Activated CD4-positive, alpha-beta T cell treated with anti-CD3 and anti-CD28 coated beads, Interleukin-2, Interleukin-6, amounts not matched to agents 100 ng/mL and 50 ng/mL, durations not matched to agents 16 hours and 8 hours (primary cell): ENCODE measurements at places on chromosomes 6 and 20.
A peak's percentile ranks its signal among the peaks of the same experiment; 100 is the strongest.

DNA sequence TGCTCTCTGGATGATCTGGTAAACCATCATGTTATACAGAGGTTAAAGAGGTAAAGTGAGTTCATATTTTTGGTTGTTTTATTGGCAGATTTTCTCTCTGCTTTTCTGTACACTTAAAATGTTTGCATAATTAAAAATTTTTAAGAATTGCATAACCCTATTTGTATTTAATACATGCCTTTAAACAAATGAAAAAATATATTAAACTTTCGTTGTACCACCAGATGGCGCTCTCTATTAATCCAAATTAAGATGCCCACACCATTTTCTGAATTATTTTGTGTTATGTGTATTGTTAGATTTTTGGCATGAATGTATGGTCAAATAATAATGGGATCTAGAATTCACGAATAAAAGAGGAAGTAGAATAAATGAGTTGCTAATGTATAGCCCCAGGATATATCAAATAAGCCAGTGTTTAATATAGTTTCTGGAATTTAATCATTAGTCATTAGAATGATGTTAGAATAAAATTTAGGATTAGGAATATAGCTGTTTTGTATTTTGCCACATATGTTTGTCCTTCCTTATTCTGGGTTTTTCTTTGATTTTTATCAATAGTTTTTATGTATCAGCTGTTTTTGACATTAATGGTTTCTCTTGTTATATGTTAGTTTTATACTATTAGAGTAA lies 38.9 kb downstream of the SMAP1 start:
- peak; percentile 57 for DNase-seq

DNA sequence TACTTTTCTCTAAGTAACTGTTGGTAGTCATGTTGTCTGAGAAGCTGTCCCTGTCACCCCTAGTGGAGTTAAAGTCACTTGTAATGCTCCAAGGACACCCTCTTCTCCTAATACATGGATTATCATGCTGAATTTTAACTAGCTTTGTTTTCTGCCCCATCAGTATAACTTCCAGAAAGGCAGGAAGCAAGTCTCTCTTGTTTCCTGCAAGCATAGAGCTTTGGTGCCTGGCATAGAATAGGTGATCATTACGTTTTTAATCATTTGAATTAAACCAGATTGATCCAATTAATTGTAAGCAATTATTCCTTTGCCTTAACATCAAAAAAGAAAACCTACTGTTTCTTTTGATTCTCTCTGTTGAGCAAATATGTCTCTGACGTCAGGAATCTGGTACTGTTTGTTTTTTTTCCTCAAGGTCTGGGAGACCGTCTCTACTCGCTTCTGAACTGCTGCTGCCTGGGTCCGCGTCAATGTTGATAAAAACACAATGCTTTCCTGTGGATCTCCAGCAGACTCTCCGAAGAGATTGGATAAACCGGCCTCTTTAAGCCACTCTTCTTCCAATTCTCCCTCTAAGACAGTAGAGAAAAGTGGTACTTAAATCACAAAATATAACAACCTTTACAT lies 71.8 kb downstream of the ARHGAP18 start:
- DNase-seq = no peak

DNA sequence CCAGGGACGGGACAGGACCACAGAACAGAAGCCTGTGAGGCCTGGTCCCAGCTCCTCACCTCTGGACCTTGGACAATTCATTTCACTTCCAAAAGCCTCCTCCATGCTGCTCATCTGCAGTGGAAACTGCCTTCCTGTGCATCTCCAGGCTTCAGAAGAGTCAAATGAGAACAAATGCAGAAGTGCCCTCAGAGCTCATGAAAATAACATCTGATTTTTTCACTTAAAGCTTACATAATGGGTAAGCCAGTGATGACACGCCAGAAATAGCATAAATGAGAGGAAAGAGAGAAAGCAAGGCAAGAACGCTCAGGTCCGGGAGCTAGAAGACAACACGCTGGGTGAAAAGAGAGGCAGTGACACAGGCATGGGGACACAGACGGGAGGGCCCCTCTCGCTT lies 7.9 kb downstream of the CNKSR3 start:
- no peak for DNase-seq

GRCh38 chr6:97049253-97050011 lies 124.9 kb downstream of the KLHL32 start:
- peak; percentile 8 for DNase-seq

- peak; percentile 90 for DNase-seq
These were observed 297.9 kb downstream of the UTRN start for GRCh38 chr6:144582939-144583613.

- DNase-seq = no peak
These were observed 219.3 kb upstream of the RNF24 start for GRCh38 chr20:4234664-4235063.

DNA sequence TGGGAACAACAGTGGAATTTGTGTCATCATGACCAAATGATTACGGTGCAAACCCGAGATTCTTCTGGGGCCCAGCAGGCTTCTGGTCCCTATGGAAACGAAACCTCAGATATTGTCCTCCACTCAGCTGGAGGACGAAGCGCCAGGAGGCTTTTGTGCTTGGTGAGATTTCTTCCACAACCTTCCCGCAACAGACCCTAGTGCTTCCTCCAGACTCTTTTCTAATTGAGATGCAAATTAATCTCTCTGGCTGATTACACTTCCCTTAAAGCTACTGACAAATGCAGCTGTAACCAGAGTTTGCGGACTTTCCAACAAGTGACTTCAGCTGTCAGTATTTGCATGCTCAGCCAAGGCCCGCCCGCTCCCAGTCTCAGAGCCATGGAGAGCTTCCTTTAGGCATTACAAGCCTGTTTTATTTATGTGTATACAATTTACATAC lies 96.0 kb downstream of the INSM1 start:
- no peak for DNase-seq

DNA sequence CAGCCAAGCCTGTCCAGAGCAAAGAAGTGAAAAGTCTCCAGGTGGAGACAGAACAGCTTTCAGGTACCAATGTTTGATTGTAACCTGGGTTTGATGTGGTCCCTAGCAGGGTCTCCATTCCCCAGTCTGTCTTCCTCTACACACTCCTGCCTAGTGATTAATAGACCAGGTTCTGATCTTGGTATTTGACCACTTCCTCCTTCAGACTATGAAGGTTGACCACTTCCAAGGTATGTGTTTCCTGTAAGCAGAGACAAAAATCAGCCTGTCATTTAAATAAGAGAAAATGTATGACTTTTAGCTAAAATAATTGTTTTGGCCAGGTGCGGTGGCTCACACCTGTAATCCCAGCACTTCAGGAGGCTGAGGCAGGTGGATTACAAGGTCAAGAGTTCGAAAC lies 41.8 kb upstream of the TOP1 start:
- no peak for DNase-seq

DNA sequence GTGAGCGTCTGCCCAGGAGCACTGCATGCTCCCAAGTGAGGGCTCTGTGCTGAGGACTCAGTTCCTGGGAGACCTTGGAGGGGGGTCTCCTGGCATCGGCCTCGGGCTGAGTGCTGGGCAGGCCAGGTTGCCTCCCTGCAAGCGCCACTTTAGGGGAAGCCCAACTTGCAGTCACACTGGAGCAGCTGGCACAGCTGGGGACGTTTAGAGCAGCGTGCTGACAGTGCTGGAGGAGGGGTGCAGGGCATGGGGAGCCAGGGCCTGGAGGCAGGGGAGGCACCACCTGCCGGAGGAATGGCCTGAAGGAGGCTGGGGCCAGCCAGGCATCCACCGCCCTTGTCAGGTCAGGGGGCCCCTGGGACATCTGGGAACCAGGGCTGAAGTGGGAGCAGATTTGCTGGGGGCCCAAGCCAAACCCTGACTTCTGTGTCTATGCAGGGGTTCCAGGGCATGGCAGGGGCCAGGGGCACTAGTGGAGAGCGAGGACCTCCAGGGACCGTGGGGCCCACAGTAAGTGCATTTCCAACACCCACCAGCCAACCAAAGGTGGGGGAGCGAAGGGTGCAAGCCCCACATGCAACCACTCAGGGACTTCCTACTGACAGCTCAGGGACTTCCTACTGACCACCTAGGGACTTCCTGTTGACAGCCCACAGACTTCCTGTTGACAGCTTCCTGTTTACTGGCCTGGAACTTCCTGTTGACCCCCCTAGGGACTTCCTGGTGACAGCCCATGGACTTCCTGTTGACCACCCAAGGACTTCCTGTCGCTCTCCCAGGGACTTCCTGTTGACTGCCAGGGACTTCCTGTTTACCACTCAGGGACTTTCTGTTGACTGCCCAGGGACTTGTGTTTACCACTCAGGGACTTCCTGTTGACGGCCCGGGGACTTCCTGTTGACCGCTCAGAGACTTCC lies 33.6 kb downstream of the COL20A1 start:
- peak; percentile 21 for DNase-seq

- no peak for DNase-seq
These were observed 69.7 kb upstream of the TBC1D7 start for GRCh38 chr6:13398069-13398381.

DNA sequence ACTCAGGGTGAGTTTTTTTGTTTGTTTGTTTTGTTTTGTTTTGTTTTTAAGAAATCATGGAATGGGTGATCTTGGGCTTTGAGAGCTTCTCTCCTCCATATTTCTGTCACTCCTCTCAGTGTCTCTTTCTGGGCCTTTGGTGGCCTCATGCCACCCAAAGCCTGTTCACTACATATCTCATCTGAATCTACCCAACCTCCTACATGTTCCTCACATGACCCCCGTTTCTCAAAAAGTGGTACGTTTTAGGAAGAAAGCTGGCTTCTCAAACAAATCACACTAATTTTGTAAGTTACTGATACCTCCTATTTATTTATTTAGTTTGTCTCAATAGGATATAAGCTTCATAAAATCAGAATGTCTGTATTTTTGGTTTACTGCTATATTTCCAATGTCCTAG lies 80.0 kb downstream of the SESN1 start:
- no peak for DNase-seq

- no peak for DNase-seq
These were observed 1760.2 kb upstream of the DEFB115 start for GRCh38 chr20:29497261-29497671.

DNA sequence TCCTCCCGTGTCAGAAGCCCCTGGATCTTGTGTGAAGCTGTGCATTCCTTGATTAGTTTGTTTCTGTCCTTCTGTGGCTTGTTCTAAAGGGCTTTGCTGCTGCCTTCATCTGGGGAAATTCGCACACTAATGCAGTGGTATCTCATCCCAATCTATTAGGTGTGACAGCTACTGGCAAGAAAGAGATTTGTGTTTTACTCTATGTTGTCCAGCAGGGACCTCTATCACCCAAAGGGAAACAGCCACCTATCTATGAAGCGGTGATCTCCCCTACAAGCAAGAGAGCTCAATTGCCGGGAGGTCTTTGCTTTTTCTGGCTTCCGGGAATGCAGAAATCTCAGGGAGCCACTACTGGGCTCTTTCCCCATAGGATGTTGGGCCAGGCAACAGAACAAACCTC lies 151.8 kb downstream of the NRN1 start:
- no peak for DNase-seq

- no peak for DNase-seq
These were observed 91.1 kb downstream of the DST start for GRCh38 chr6:56551409-56552120.

DNA sequence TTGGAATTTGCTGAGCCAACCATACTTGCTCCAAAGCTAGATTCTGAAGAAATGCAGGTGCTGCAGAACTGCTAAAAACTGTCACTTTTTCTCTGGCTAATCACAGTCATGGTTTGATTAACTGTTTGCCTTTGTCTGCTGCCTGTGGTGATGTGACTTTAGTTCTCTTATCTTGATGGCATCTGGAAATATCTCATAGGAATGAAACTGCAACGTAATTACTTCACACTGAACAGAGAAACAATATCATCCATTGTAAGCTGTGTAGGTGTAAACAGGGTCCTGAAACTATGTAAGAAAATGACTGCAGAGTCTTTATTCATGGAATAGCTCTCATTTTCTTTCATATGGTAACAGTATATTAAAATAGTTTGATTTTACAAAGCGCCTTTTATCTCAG lies 721.9 kb upstream of the HS3ST5 start:
- no peak for DNase-seq

DNA sequence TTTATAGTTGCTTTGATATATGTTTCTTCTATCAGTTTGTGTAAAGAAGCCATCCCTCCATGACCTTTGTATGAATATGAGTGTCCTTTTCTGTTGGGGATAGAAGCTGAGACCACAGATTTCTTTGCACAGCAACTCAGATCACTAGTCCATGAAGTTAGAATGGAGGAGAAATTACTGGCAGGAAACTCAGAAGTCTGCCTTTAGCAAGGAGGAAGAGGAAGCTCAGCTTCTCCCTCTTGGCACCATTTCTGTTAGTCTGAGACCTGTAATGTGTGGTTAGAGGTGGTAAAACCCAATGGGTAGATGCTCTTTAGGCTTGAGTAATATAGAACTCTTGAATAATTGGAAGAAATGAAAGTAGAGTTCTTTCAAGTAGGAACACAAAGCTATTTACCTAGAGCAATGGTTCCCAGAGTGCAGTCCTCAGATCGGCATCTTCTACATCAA lies 995.3 kb upstream of the FLRT3 start:
- DNase-seq = no peak

GRCh38 chr6:14726816-14727493 lies 518.9 kb upstream of the JARID2 start:
- DNase-seq = no peak
